Liver (tissue), 10 donors: ENCODE measurements at places on chromosomes 1 and 21. TPM values are rescaled to one million over a fixed set of nuclear protein-coding genes. Genes with fewer than 3 reads are reported as not detected.

DNA sequence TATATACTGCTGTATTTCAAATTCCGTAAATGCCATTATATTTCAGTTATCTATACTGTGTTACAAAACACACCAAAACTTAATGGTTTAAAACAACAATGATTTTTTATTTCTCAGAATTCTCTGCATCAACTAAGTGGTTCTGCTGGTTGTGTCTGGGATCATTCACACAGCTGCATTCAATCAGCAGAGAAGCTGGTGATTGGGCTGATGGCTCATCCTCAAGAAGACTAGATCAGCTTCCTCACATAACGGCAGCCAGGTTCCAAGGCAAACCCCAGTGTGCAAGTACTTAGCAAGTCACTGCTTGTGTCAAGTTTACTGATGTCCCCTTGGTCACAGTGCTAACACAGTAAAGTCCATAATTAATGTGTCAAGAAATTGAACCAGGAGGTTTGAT lies 86.3 kb upstream of the VANGL1 start:
- H3K36me3 ChIP-seq, result no peaks in the 10 kb centered on the region
- DNase-seq, result no peak

AQP10 gene
- total RNA-seq, result not detected

GRCh38 chr1:24424207-24424606 lies 8.6 kb downstream of the NIPAL3 start:
- no peak for DNase-seq
- peaks cover 21% of the 10 kb centered on the region for H3K36me3 ChIP-seq
- no peak overlapping the region for H3K27ac ChIP-seq
- H3K4me1 ChIP-seq, result no peaks in the 10 kb centered on the region

DNA sequence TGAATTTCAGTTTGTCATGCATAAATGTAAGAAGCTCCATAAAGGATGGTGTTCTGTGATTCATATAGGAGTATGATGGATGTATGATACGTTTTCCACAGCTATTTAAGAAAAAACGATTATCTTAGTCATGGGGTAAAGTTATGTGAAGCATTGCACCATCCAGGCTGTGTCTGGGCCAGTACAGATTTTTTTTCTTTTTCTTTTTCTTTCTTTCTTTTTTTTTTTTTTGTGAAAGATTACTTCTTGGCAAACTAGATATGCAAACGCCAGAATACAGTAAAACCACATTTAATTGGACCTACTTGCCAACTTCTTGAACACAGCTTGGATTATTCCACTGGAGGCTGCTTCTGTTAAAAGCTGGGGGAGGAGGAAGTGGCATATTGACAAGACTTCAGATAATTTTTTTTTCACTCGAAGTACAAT lies 14.9 kb downstream of the ZBTB18 start:
- H3K36me3 ChIP-seq, result no peaks in the 10 kb centered on the region
- no peak overlapping the region for H3K27ac ChIP-seq
- DNase-seq, result no peak
- peaks cover 4% of the 10 kb centered on the region for H3K4me1 ChIP-seq
- H3K4me3 ChIP-seq, result no peak overlapping the region
- H3K27me3 ChIP-seq, result no peaks in the 10 kb centered on the region

- H3K27ac ChIP-seq, result no peak overlapping the region
- no peak for DNase-seq
- no peaks in the 10 kb centered on the region for H3K4me1 ChIP-seq
- H3K4me3 ChIP-seq, result no peak overlapping the region
- peaks cover 47% of the 10 kb centered on the region for H3K36me3 ChIP-seq
These were observed 10.3 kb upstream of the CELSR2 start for GRCh38 chr1:109239047-109239408.

DNA sequence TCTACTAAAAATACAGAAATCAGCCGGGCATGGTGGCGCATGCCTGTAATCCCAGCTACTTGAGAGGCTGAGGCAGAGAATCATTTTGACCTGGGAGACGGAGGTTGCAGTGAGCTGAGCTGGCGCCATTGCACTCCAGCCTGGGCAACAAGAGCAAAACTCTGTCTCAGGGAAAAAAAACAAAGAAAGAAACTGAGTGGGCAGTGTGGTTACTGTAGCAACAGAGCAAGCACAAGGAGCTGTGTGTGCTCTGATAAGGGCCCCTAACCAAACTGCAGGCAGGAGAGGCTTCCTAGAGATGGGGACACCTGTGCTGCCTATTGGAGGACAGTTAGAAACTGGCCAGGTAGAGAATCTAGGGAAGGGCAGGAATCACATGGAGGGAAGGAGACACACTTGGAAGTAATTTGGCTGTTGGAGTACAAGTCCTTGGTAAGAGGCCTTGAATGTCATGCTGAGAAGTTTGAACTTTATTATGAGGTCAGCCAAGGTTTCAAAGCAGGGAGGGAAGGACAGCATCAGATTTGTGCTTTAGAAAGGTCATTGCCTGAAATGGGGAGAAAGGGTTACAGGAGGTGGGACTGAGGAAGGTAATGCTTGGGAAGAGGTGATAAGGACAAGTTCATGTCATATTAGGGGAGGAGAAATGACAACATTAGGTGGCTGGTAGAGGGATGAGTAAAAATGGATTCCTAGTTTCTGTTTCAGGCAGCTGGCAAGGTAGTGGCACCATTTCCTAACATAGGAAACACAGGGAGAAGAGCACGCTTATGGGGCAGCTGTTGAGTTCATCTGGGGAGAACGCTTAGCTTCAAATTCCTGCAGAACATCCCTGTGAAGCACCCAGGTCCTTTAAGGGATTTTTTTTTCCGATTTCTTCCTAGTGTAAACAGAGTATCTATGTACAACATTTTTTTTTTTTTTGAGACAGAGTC lies 69.2 kb upstream of the ARTN start:
- H3K36me3 ChIP-seq, result no peaks in the 10 kb centered on the region
- no peak overlapping the region for H3K4me3 ChIP-seq
- DNase-seq, result no peak
- H3K27me3 ChIP-seq, result no peaks in the 10 kb centered on the region
- no peaks in the 10 kb centered on the region for H3K4me1 ChIP-seq

ATP6V1G3 gene
- not detected for total RNA-seq

DNA sequence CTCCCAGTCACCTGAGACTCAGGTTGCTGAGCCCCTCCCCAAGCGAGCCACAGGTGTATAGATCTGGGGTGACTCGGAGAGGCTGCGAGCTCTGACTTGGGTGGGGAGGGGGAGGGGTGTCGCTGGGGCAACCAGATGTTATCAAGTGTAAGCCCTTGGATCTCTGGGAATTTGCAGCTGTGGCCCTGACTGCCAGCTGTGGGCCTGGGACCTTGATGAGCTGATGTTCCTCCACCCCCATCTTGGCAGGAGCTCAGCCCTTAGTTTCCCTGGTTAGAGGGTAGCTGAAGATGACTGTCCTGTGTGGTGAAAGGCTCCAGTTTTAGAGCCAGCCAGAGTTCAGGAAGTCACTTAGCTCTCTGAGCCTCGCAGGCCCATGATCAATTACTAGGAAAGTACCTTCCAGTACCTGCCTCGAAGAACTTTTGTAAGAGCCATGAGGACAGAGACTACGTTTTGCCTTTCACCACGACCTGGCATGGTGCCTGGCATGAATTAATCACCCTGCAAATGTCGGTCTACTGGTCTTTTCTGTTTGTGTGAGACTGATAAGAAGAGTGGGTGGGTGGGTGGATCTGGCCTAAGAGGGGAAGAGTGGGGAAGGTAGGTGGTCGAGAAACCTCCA lies 55.8 kb downstream of the YARS1 start:
- no peak overlapping the region for H3K4me3 ChIP-seq
- peaks cover 12% of the 10 kb centered on the region for H3K4me1 ChIP-seq
- H3K27me3 ChIP-seq, result no peaks in the 10 kb centered on the region
- no peaks in the 10 kb centered on the region for H3K36me3 ChIP-seq
- peak overlapping the region; percentile 33 for H3K27ac ChIP-seq

ARHGEF19 gene
- total RNA-seq, result 0.79 TPM

GUCA2B gene
- total RNA-seq, result not detected

DNA sequence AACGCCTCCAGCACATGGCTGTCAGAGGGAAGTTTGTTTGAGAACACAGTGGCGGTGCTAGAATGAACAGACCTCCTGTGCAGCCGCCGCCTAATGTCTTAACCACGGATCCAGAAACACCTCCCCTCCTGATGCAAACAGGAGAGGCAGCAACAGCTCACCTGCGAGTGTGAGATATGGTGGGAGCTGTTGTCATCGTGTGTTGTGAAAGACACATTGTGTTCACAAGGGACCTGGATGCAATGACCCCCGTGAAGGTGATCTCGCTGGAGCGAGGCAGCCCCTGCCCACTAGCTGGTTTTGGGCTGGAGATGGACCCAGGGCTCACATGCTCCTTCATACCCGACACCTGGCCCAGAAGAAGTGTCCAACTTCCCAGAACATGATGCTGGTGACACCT lies 315.3 kb upstream of the C1orf174 start:
- H3K4me3 ChIP-seq, result no peak overlapping the region
- H3K4me1 ChIP-seq, result no peaks in the 10 kb centered on the region
- H3K27me3 ChIP-seq, result peaks cover 4% of the 10 kb centered on the region
- peak; percentile 31 for DNase-seq
- H3K27ac ChIP-seq, result no peak overlapping the region

DNA sequence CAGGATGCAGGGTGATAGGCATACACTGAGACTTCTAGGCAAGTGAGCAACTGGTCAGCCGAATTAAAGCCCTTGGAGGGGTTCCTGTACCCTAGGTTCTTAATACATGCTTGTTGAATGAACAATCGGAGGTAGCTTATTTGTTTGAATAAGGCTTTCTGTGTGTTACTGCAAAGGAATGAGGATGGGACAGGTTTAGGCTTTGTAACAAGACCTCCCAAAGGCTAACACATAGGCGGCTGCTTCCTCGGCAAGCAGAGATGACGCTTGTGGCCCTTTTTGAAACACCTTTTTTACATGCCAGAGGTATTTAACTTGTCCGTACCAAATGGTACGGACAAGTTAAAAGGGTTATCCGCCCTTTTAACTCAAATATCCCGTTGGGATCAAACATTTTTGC lies 511.6 kb downstream of the KIF26B start:
- H3K27ac ChIP-seq, result no peak overlapping the region
- no peaks in the 10 kb centered on the region for H3K27me3 ChIP-seq
- H3K4me1 ChIP-seq, result no peaks in the 10 kb centered on the region
- DNase-seq, result no peak
- no peaks in the 10 kb centered on the region for H3K36me3 ChIP-seq
- H3K4me3 ChIP-seq, result no peak overlapping the region

DNA sequence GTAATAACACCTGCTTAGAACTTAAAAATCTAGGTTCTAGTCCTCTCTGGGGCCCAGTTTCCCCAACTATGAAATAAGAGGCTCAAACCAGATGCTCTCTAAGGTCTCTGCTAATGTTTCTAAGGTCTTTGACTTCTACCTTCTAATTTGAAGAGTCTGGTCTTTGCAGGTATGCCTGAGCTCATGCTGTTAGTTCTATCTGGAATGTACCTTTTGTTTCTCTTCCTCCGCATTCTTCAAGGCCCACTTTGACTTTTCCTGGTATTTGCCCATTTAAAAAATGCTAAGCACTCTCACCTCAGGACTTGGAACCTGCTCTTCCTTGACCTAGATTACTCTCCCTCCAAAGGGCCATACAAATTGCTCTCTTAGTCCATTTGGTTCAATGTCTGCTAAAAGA lies 13.5 kb downstream of the SLC35D1 start:
- no peak overlapping the region for H3K4me3 ChIP-seq
- H3K4me1 ChIP-seq, result no peaks in the 10 kb centered on the region
- DNase-seq, result no peak
- no peaks in the 10 kb centered on the region for H3K27me3 ChIP-seq
- H3K27ac ChIP-seq, result no peak overlapping the region

DNA sequence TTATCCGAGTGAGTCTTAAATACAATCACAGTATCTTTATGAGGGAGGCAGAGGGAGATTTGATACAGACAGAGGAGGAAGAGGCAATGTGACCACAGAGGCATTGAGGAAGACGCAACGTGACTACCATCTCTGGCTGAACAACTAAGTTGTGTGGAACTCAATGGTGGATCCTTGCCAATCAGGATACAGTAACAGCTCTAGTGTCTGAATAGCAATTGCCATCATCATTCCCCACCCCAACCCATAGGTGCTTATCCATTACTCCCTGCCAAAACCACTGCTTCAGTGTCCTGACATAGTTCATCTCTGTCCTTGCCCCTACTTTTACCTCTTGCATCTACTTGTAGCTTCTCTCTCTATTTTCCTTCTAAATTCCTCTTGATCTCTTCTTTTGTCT lies 20.5 kb upstream of the RHBDL2 start:
- no peaks in the 10 kb centered on the region for H3K36me3 ChIP-seq
- H3K4me1 ChIP-seq, result no peaks in the 10 kb centered on the region
- H3K4me3 ChIP-seq, result no peak overlapping the region
- no peaks in the 10 kb centered on the region for H3K27me3 ChIP-seq

GRCh38 chr1:87173231-87173630 lies 155.4 kb upstream of the LMO4 start:
- H3K27me3 ChIP-seq, result no peaks in the 10 kb centered on the region
- H3K4me1 ChIP-seq, result no peaks in the 10 kb centered on the region
- H3K36me3 ChIP-seq, result no peaks in the 10 kb centered on the region
- DNase-seq, result no peak
- no peak overlapping the region for H3K27ac ChIP-seq

- no peak for DNase-seq
These were observed 121.2 kb downstream of the EPHB2 start for GRCh38 chr1:22831729-22832413.

GRCh38 chr1:71565262-71565661 lies 484.4 kb upstream of the ZRANB2 start:
- H3K27me3 ChIP-seq, result no peaks in the 10 kb centered on the region
- H3K4me1 ChIP-seq, result no peaks in the 10 kb centered on the region
- no peak overlapping the region for H3K4me3 ChIP-seq
- no peak for DNase-seq

LMOD1 gene
- total RNA-seq, result 0.14 TPM

DNA sequence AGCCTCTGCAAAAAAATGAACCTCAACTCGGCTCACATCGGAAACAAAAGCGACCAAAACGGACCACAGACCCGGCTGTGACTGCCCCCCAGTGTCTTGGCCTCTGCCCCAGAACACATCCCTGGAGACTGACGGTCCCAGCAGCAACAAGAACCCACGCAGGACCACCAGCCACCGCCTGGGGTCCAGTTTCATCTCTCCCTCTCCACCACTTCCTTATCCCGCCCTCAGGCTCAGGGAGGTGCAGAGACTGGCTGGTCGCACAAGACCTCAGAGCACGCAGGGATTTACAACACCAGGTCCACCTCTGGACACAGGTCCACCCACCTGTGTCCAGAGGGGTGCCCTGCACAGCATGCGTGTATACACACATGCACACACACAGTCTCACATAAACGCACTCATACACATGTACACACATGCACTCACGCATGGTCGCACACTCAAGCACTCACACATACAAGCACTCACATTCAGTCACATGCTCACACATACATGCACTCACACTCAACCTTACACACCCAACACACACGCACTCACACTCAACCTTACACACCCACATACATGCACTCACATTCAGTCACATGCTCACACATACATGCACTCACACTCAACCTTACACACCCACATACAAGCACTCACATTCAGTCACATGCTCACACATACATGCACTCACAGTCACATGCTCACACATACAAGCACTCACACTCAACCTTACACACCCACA lies 18.6 kb upstream of the TMEM52 start:
- peaks cover 8% of the 10 kb centered on the region for H3K4me1 ChIP-seq
- no peak overlapping the region for H3K4me3 ChIP-seq
- no peak for DNase-seq
- H3K36me3 ChIP-seq, result no peaks in the 10 kb centered on the region

- no peak for DNase-seq
- no peak overlapping the region for H3K27ac ChIP-seq
- H3K27me3 ChIP-seq, result peaks cover 2% of the 10 kb centered on the region
- H3K4me1 ChIP-seq, result no peaks in the 10 kb centered on the region
- no peak overlapping the region for H3K4me3 ChIP-seq
- H3K36me3 ChIP-seq, result no peaks in the 10 kb centered on the region
These were observed 13.7 kb downstream of the ACTRT2 start for GRCh38 chr1:3034728-3035562.

- DNase-seq, result no peak
- H3K27ac ChIP-seq, result no peak overlapping the region
- no peak overlapping the region for H3K4me3 ChIP-seq
- H3K4me1 ChIP-seq, result no peaks in the 10 kb centered on the region
- no peaks in the 10 kb centered on the region for H3K36me3 ChIP-seq
- peaks cover 3% of the 10 kb centered on the region for H3K27me3 ChIP-seq
These were observed 55.9 kb upstream of the ARHGEF16 start for GRCh38 chr1:3398396-3399140.
